NT2/D1 (cell line): ENCODE measurements at places on chromosomes 6 and 20.

GRCh38 chr20:57628047-57628961 lies 8.1 kb upstream of the ZBP1 start:
- no peak for DNase-seq

- DNase-seq = no peak
Observed at GRCh38 chr6:43283514-43283901, 14.6 kb upstream of the SLC22A7 start.

- no peak for DNase-seq
Observed at GRCh38 chr6:124655866-124656265, 306.4 kb upstream of the RNF217 start.

- no peak for DNase-seq
Observed at GRCh38 chr6:105357165-105357564, 45.7 kb downstream of the PREP start.

DNA sequence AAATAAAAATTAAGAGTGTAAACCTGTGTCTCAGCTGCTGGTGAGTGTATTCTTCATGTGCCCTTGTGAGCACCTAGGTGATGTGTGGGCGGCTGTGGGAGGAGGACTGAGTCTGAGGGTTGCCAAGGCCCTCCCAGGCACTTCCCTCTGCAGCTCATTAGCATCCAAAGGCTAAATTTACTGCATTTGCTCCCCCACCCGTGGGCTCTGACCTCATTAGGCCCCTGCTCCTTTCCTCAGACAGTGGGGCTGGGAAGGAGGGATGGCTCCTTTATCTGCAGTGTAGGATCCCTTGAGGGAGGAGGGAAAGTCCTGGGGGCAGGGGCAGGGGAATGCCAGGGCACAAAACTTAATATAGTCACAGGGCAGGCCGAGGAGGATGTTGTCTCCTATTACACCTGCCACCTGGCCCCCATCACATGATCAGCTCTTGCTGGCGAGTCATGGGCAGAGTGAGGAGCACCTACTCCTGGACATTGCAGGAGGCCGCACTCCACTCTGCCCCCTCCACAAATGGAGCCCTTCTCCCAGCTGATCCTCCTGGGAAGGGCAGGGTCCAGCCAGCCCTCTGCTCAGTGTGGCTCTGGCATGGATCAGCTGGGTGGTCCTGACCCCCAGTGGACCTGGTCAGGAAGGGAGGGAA lies 133.2 kb downstream of the MRPL14 start:
- DNase-seq = no peak
